Peyer's patch (tissue), 4 donors: ENCODE measurements at places on chromosomes 4 and X. TPM values are rescaled to one million over a fixed set of nuclear protein-coding genes. Genes with fewer than 3 reads are reported as not detected.

GRCh38 chrX:17680732-17681413 lies 56.4 kb upstream of the SCML1 start:
- no peak for DNase-seq

DNA sequence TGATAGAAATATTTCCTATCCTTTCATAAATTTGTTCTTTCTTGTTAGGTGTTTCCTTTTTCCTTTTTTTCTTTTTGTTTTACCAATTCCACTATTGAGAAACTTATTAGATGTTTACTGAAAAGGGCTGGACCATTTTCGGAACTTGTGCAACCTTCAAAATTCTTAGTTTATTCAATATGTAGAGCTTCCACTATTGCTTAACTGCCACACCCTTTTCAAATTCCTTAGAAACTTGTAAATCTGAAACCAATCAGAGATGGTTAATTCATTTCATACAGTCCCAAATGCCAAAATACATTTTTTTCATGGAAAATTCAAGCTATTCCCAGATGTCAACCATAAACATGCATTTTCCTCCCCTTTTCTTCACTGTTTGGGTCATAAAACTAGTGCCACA lies 66.1 kb upstream of the SLC39A8 start:
- no peak for DNase-seq

DNA sequence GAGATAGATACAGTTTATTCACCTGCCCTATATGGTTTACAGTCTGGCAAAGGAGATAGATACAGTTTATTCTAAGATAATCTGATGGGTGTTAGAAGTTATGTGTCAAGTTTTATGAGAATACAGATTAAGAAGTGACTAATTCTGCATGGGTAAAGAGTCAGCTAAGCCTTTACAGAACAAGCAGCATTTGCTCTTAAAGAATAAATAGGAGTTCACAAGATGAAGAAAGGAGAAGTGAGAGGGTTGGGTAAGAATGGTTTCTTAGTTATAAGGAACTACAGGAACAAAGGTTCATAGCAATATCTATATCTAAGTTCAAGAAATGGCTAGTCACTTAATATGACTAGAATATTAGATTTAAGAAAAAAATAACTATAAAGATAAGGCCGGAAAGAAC lies 47.6 kb downstream of the THOC2 start:
- no peak for DNase-seq

GRCh38 chrX:66193821-66194220 lies 29.8 kb downstream of the HEPH start:
- DNase-seq: no peak

The GASK1B gene
- total RNA-seq: 59.4 TPM

The SMC1A gene
- 43.3 TPM for total RNA-seq

DNA sequence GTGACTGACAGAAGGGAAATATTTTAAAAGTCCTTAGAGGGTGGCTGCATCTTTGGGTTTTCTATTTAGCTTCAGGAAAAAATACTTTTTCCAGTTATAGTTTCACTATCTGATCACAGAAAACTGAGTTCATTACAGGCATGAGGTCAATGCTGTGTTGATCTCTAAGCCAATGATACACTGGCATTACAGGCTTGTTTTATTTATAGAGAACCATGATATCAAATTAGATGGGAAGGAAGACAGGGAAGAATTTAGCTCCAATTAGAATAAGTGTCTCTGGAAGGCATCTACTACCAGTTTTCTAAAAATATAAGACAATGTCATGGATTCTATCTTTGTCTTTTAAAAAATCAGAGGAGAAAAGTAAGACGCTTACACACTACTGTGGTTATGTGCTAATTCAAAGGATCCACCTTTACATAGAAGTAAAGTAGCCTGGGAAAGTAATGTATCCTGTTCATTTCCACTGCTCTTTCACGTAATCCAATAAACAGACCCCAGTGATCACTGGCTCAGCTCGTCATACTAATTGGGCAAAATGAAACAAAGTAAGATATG lies 344.5 kb upstream of the PPARGC1A start:
- DNase-seq: no peak

The TLR6 gene
- total RNA-seq: 1.6 TPM

The ITGB1BP2 gene
- total RNA-seq: 2.4 TPM

- DNase-seq: no peak
Measured at GRCh38 chrX:7580127-7580526, 262.8 kb upstream of the VCX start.

DNA sequence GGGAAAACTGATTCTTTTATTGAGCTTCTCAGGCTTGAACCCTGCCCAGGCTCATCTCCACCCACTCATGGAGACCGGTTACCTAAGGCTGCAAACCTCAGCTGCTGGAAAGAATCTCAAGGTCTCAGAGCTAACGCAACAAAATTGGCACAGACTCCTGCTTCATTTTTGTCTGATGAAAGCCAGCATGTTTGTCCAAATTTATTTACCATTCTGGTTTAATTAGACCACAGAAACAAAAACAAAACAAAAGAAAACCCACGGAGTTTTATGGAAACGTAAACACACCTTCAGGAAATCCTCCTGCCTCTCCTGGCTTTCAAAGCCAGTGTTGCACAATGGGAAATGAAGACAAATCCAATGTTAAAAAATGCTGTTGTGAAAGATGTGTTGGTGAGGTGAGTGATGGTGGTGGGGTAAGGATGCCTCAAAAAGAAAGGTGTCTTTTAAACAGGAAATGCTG lies 56.4 kb upstream of the PDLIM3 start:
- DNase-seq: no peak

The SULT1E1 gene
- total RNA-seq: 49.6 TPM

GRCh38 chrX:55450259-55450658 lies 1.7 kb upstream of the MAGEH1 start:
- DNase-seq: no peak

DNA sequence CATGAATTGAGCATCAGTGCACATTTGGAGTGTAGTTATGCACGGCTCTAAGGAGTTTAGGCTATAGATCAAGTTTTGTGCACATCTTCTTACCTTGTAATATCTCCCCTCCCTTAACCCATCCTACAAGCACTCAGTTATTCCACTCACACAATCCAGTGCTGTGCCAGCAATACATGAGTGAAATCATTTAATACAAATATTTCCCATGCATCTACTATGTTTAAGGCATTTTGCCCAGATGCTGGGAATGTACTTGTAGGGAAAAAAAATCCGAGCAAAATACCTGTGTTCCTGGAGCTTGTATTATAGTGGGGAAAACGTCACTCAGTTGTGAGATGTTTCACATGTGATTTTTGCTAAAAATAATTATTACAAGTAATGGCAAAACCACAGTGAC lies 191.6 kb upstream of the LDB2 start:
- no peak for DNase-seq

- DNase-seq: no peak
Measured at GRCh38 chr4:7500404-7500803, 65.7 kb upstream of the PSAPL1 start.

DNA sequence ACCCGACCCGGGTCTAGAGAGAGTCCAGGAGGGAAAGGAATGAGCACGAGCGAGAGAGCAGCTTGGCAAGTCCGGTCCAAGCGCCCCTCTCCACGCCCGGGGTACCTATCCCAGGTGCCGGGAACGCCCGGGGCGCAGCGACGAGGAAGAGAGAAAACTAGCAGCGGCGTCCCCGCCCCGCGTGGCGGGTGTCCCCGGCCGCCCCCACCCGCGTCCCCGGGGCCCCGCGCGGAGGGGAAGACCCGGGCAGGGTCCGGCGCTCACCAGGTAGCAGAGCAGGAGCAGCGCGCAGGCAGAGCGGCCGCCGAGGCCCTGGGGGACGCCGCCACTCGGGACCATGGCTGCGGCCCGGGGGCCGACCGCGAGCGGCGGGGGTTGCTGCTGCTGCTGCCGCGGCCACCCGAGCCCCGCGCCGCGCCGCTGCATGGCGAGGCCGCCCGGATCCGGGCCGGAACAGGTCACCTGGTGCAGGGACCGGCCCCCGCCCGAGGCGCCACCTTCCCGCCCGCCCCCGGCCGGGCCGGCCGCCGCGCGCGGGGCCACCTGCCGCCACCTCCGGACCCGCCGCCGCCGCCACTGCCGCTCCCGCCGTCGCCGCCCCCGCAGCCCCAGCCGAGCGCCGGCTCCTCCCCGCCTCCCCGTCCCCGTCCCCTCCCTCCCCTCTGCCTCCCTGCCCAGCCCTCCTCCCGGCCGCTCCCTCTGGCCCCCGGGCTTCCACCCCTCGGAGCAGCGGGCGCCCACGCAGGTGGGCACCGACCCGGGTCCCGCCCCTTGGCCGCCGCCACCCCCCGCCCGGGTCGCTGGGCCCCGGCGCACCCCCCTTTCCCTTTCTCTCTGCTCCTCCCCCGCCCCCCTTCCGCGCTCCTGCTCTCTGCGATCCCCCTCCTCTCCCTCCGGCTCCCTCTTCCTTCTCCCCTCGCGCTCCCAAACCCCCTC lies at the start of gene SEL1L3:
SEL1L3 (minus strand) TSS at position 578 of the 936 bp plus-strand sequence; CDS start at position 426, 152 bp downstream.
- peak; percentile 84 for DNase-seq

The AKAP17A gene
- 105 TPM for total RNA-seq

The CT47B1 gene
- total RNA-seq: not detected

The MAGEE1 gene
- 0.80 TPM for total RNA-seq

DNA sequence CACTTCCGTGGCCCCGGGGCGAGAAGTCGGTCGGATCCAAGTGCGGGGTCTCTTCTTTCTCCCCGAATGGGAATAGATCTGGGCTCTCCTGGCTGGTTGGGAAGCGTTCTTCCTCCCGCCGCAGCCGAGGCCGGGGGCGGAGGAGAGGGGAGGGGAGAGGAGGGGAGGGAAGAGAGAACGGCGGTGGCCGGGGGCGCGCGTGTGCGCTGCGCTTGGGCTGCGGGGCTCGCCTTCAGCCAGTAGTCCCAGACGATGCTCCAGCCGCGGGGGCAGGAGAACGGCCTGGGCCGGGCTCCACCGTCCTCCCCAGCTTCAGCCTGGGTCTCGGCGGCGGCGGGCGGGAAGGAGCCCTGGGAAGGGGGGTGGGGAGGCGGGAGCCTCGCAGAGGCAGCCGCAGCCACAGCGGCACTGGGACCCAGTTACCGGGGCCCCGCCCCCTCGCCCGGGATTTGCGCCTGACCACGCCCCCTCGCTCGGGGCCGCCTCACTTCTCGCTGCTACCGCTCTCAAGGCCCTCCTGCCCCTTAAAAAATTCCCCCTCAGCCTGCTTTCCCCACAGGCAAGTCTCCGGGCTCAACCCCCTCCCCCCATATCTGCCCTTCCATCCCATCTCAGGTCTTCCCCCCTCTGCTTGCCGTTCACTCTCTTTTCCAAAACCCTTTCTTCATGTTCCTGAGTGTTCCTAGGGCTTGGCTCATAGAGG lies at the start of gene FGD1:
FGD1 (minus strand) TSS at position 421 of the 703 bp plus-strand sequence. CDS start 802 bp downstream, outside the sequence.
- peak; percentile 80 for DNase-seq

The SPANXB1 gene
- not detected for total RNA-seq

DNA sequence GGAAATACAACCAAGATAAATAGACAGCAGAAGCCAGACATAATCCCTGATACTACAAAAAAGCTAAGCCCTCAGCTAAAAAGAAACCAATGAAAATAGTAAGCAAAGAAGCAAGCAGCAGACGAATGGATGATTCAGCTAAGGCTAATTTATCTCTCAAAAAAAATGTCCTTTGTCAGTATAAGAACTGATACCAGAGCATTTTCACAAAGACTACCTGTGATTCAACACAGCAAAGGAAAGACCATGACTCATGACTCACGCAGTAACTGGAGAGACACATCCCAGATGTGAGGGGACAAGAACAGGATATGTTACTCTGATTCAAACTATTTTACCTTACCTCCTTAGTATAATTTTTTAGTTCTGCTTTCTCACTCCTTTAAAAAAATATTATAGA lies 22.7 kb upstream of the TMPRSS11F start:
- no peak for DNase-seq

DNA sequence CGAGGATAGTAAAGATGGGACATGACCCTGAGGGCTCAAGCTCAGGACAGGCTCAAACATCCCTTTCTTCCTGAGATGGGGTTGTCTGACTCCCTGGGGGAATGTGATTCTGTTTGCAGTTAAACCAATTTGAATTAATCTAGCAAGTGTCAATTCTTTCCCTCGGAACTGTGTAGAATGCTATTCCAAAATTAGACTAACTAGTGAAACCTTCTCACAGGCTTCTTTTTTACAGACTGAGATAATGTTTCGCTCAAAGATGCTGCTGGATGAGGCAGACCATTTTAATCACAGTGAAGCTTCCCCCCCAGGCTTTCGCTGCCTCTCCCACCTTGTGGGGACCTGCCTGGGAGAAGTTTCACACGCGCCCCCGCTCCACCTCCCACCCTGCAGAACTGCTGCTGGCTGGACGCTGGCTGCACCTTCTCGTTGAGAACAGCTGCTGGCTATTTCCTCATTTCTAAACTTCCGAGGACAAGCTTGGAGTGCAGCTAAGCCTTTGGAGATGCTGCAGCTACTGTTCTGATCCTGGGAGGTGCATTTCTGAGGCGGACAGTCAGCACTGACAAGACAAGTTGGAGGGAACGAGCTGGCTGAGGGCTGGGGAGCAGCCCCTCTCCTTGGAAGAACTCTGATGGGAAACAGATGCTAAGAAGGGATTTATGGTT lies 297.8 kb downstream of the RAPGEF2 start:
- DNase-seq: no peak

The KCND1 gene
- 5.8 TPM for total RNA-seq

The FAM133A gene
- not detected for total RNA-seq

DNA sequence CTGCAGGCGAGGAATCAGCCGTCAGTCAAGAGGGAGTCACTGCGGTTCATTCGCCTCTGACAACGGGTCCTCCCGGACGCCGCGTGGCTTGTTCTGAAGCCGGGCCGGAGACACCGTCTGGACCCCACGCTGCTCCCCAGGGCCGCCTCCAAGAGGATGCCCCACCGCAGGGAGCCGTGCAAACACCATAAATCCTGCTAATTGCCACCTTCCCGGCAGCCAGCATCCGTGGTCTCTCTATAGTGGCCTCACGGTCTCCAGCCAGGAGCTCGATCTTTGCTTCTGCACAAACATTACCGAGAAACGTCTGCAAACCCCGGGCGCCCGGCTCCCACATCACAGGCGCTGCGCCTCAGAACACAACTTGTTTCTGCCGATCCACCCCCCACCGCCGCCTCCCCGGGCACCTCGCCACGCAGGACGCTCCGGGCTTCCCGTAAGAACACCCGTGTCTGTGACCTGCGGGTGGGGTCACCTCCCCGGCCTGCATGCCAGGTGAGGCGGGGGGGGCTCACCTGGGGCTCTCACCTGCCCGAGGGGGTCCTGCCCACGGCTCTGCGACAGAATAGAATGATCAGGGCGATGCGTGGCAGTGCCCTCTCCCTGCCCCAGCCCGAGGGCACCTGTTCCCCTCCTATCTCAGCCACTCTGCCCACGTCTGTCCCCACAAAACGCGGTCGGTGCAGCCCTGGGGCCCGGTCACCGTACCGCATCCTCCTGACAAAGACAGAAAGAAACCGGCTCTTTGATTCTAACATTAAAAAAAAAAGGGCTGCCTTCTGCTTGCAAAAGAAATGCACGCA lies 32.4 kb upstream of the PPP2R3B start:
- DNase-seq: no peak

- DNase-seq: no peak
Measured at GRCh38 chrX:39563178-39563577, 534.6 kb downstream of the BCOR start.

DNA sequence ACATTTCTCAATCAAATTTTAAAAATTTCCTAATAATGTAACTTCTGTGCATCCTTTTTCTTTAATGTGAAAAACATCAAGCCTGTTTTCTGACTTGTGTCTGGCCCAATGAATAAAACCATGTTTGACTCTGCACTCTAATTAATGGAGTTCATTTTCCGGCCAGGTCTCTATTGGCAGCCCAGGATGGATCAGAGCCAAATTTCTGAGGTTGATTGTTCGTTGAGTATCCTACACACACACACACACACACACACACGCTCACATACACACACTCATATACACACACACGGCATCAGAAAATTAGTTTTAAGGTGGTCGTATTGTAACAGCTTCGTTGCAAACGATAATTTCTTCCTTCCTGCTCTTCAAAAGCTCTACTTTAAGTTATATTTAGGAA lies 28.9 kb upstream of the TLL1 start:
- DNase-seq: no peak

The NDUFB11 gene
- total RNA-seq: 58.2 TPM

- no peak for DNase-seq
Measured at GRCh38 chr4:68396756-68397155, 46.9 kb upstream of the YTHDC1 start.
